CD4-positive, alpha-beta T cell treated with Interleukin-1 beta for 1 hour (primary cell): ENCODE measurements at places on chromosomes 5 and 9.

DNA sequence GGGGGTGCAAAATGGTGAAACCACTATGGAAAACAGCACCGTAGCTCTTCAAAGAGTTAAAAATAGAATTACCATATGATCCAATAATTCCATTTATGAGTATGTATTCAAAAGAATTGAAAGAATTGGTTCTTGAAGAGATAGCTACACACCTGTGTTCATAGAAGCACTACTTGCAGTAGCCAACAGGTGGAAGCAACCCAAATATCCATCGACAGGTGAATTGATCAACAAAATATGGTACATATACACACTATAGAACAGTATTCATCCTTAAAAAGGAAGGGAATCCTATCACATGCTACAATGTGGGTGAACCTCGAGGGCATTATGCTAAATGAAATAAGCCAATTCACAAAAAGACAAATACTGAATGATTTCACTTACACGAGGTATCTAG is 85.7 kb upstream of the VCAN start:
- DNase-seq: no peak

DNA sequence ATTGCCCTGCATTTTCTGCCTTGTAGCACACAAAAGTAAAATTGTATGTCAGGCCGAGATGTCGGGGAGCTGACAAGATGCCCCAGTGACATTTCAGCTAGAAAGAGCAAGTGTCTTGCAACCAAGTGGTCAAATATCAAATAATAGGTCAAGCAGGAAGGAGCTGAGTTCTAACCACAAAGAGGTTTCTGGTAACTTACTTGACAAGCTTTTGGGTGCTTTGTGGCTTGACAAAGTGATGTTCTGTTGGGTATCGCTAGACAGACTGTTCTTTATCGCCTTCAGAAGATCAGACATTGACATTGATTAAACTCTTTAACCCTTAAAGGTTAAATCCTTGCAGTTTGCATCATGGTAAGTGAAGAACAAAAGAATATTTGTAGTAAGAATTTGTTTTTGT is 419.9 kb downstream of the CCDC171 start:
- no peak for DNase-seq

DNA sequence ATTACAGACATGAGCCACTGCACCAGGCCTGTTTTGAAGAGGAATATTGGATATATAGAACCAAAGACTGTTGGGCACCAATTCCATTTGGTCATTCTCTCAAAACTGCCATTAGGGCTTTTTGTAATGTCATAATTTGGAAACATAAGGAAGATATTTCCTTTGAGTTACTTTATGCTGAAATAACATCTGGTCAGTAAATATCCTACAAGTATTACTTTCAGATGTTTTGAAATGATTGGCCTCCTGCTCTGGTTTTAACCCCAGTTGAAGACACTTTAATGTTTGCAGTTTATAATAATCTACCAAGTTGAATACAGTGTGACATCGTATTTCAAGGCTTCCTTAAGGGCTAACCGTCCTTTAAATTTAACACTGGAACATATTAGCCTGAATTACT is 33.6 kb downstream of the LRRTM2 start:
- DNase-seq: no peak

GRCh38 chr5:170296036-170296934 is 1.3 kb downstream of the LCP2 start:
- DNase-seq: no peak

GRCh38 chr5:127280491-127281220 is 9.9 kb upstream of the MEGF10 start:
- no peak for DNase-seq

GRCh38 chr9:131419716-131420115 is 25.8 kb downstream of the PRRC2B start:
- no peak for DNase-seq

GRCh38 chr9:131734165-131734610 is 5.7 kb downstream of the RAPGEF1 start:
- DNase-seq: peak; percentile 75

DNA sequence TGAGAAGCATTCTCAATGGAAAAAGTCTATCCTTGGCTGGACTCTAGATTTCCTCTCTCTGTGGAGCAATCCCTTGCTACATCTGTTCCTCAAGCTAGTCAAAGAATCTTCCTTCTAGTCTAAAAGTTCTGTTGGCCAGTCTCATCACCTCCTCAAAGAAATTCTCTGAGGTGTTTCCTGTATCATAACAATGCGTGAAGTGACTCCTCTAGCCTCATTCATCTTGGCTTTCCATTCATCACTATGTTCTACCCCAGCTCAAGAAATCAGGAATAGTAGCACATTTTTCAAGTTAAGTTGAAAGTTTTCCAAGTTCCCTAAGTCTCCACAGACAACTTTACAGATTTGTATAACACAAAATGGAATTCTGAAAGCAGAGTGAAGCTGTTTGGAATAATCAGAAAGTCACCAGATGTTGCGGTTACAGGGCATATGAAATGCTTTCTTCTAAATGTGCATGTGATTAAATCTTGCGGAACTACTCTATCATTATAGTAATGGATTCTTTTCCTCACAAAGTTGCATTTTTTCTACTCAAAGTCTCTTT is 176.6 kb upstream of the FREM1 start:
- DNase-seq: no peak
